ENCODE measurements at places on chromosomes 2 and 18.

- peaks cover 6% of the 10 kb centered on the region for H3K4me1 ChIP-seq
- DNase-seq: no peak
- no peak overlapping the region for H3K4me3 ChIP-seq
- no peaks in the 10 kb centered on the region for H3K36me3 ChIP-seq
- H3K27ac ChIP-seq: no peak overlapping the region
Measured at GRCh38 chr2:166373951-166374350, 1.8 kb downstream of the SCN9A start.

DNA sequence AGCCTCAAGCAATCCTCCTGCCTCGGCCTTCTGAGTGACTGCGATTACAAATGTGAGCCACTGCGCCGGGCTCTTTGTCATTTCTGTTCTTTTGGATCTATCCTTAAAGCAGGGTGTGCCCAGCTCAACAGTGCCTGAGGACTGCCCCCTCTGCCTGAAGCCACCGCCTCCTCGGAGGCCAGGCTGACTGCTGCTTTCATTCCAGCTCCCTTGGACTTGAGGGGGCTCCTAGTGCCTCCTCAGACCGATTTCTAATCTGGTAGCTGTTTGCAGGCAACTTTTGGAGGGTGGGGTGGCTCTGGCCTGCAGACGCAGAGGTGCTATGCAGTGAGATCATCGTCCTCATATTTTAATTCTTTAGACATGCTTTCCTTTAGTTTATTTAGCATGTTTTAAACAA lies 35.9 kb upstream of the KLF11 start:
- peaks cover 33% of the 10 kb centered on the region for H3K4me1 ChIP-seq
- no peak for DNase-seq
- H3K27ac ChIP-seq: peak overlapping the region; percentile 74
- no peaks in the 10 kb centered on the region for H3K27me3 ChIP-seq
- no peak overlapping the region for H3K4me3 ChIP-seq
- H3K36me3 ChIP-seq: no peaks in the 10 kb centered on the region

GRCh38 chr2:88627055-88627855 lies at the start of gene EIF2AK3:
Gene EIF2AK3 (minus strand): TSS chr2:88627464. CDS start chr2:88627274, 190 bp downstream.
- H3K27me3 ChIP-seq: no peaks in the 10 kb centered on the region
- H3K36me3 ChIP-seq: no peaks in the 10 kb centered on the region
- H3K27ac ChIP-seq: peak within 1 kb of the TSS; percentile 98
- H3K4me1 ChIP-seq: peaks cover 10% of the 10 kb centered on the region
- peak; percentile 99 for DNase-seq

DNA sequence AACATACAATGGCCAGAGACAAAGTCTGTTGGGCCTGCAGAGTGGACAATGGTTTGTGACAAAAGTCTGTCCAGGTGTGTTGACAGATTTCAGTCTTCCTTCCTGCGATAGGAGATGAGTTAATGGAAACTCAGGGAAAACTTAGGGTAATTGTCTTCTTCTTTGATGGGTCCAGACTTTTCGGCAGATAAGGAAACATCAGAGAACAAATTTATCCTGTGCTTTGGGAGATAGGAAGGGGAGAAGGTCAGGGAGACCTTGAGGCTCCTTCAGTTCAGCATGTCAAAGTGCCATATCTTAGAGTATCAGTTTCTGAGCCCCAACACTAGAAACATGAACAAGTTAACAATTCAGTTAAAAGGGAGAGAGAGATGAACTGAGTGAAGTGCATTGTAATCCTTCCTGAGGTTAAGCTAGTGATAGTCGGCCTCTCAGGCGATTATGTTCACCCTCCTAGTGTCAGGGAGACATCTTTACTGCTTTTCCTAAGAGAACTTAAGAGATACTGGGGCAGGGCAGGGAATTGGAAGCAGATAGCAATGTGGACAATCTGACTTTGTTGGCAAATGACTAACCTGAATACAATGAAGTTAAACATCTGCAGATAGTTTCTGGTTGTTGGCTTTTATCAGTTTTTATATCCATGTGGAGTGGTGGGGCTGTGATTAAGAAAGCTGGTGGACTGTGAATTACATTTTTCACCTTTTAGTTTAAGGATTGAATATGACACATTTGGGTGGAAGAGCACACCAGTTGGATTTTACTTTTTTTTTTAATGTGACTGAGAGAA lies 248.8 kb upstream of the FN1 start:
- DNase-seq: no peak
- no peaks in the 10 kb centered on the region for H3K36me3 ChIP-seq
- no peaks in the 10 kb centered on the region for H3K4me1 ChIP-seq
- no peak overlapping the region for H3K4me3 ChIP-seq

DNA sequence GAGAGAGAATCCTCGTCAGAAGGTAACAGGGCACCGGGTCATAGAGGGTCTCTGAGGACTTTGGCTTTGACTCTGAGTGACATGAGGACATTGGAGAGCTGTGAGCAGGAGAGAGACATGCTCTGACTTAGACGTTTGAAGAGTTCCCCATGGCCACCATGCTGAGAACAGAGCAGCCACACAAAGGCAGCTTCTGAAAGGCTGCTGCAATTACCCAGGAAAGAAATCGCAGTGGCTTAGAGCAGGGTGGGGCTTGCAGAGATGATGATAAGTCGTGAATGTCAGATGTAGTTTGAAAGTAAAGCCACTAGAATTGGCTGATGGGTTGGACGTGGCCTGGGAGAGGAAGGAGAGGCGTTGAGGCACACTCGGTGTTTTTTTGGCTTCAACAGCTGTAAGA lies 79.0 kb downstream of the ZCCHC2 start:
- H3K4me1 ChIP-seq: no peaks in the 10 kb centered on the region
- no peaks in the 10 kb centered on the region for H3K36me3 ChIP-seq
- DNase-seq: no peak

DNA sequence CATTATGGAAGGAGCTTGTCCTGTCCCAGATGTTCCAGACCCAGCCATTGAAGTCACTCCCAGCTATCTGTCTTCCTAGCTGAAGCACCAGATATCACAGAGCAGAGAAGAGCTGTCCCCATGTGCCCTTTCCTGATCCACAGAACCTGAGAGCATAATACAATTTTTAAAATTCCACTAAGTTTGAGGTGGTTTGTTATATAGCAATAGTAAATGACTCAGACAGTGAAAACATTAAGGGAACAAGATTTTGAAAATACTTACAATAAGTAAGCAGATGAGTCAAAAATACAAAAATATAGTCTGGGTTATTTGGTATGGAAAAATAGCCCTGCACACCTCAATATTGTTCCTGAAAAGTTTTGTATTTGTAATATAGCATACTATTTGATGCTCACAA lies 85.8 kb upstream of the GLS start:
- H3K36me3 ChIP-seq: no peaks in the 10 kb centered on the region
- no peak overlapping the region for H3K27ac ChIP-seq
- DNase-seq: no peak
- no peaks in the 10 kb centered on the region for H3K27me3 ChIP-seq
- no peak overlapping the region for H3K4me3 ChIP-seq

DNA sequence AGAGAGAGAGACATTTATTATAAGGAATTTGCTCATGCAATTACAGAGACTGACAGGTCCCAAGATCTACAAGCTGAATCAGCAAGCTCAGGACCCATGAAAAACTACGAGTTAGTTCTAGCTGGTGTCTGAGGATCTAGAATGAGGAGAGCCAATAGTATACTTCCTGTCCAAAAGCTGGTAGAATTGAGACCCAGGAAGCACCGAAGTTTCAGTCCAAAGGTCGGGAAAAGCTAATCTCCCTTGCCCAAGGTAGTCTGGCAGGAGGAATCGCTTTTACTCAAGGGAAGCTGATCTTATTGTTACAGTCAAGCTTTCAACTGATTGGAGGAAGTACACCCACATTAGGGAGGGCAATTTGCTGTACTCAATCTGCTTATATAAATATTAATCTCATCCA lies 389.6 kb downstream of the ADCYAP1 start:
- no peaks in the 10 kb centered on the region for H3K27me3 ChIP-seq
- H3K4me3 ChIP-seq: no peak overlapping the region
- no peaks in the 10 kb centered on the region for H3K36me3 ChIP-seq
- H3K27ac ChIP-seq: no peak overlapping the region
- DNase-seq: peak; percentile 72
- no peaks in the 10 kb centered on the region for H3K4me1 ChIP-seq

DNA sequence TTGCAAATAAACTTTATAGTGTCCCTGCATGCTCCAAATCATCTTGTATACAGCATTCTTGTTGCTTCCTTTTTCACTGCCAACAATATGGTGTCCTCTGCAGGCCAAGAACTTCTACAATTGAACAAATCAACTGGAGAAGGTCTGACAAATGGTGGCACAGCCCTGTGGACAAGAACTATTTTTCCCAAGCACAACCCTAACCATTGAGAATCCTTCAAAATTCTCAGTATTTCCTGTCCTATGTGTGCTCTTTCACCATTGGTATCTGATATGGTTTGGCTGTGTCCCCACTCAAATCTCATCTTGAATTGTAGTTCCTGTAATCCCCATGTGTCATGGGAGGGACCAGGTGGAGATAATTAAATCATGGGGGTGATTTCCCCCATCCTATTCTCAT lies 865.1 kb upstream of the ACVR2A start:
- no peak overlapping the region for H3K4me3 ChIP-seq
- DNase-seq: no peak
- H3K27ac ChIP-seq: no peak overlapping the region
- H3K36me3 ChIP-seq: no peaks in the 10 kb centered on the region
- no peaks in the 10 kb centered on the region for H3K27me3 ChIP-seq

- no peaks in the 10 kb centered on the region for H3K4me1 ChIP-seq
- no peaks in the 10 kb centered on the region for H3K27me3 ChIP-seq
- H3K36me3 ChIP-seq: peaks cover 3% of the 10 kb centered on the region
Measured at GRCh38 chr2:203242518-203242917, 3.7 kb downstream of the CYP20A1 start.

DNA sequence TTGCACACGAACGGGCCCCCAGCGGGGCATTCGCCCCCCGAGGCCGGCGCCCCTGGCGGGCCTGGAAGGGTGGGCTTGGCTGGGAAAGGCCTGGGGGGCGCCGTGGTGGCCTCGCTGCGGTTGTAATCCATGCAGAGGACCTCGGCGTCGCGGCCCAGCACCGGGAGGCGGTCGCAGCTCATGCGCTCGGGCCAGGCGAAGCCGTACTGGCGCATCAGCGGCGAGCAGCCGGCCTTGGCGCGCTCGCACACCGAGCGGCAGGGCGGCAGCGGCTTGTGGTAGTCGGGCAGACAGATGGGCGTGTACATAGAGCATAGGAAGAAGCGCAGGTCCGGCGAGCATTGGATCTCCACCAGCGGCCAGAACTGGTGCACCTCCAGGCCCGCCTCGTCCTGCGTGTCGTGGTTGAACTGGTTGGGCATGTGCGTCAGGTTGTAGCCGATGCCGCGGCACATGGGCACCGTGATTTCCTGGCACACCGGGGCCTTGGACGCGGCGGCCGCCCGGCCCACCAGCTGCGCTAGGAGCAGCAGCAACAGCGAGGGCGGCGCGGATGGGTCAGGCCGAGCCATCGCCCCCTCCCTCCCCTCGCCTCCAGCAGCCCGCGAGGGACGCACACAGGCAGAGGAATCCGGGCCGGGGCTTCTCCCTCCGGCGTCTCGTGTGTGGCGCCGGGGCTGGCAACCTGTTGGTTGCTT lies 1.4 kb downstream of the FZD5 start:
- H3K4me3 ChIP-seq: peak overlapping the region; percentile 53
- DNase-seq: peak; percentile 56
- H3K36me3 ChIP-seq: peaks cover 7% of the 10 kb centered on the region
- peak overlapping the region; percentile 83 for H3K27ac ChIP-seq
- peaks cover 47% of the 10 kb centered on the region for H3K4me1 ChIP-seq

DNA sequence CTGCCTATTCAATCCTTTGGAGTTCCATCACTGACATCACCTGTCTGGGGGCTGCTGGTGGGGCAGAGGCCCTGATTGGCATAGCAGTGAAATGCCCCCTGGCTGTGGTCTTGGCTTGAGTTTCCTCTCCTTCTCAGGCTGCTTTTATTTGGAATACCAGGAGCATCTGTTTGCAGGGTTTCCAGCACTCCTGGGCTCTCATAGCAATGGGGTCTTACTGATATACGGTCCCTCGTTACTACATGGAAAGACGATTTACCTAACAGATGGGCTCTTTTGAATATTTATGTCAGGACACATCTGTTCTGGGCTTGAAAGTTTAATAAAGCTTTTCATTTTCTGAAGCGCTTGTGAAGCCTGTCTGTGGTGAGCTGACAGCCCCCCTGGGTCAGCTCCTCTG lies 230.3 kb downstream of the SLC4A3 start:
- H3K27me3 ChIP-seq: no peaks in the 10 kb centered on the region
- H3K4me1 ChIP-seq: no peaks in the 10 kb centered on the region
- H3K36me3 ChIP-seq: no peaks in the 10 kb centered on the region

DNA sequence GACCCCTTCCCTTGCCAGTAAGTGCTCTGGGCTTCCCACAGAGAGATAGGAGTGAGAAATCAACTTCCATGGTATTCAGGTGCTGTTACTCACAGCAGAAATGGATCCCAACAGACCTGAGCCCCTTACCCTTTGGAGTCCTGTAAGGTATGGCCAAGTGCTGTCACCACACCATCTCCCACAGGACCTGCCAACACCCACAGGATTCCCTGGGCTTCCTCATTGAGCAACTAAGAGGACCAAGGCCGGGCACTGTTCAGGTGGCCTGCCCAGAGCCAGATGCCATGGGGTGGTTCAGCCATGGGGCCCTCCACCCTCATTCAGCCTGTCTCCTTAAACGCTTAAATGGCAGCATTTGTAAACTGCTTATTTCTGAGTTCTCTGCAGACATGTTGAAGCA lies 166.2 kb downstream of the TRIM43 start:
- H3K27me3 ChIP-seq: no peaks in the 10 kb centered on the region
- H3K27ac ChIP-seq: no peak overlapping the region
- DNase-seq: no peak
- no peak overlapping the region for H3K4me3 ChIP-seq
- no peaks in the 10 kb centered on the region for H3K4me1 ChIP-seq

GRCh38 chr2:231515603-231516002 lies 14.6 kb downstream of the NMUR1 start:
- no peaks in the 10 kb centered on the region for H3K27me3 ChIP-seq
- no peak overlapping the region for H3K27ac ChIP-seq
- H3K4me1 ChIP-seq: peaks cover 21% of the 10 kb centered on the region
- no peaks in the 10 kb centered on the region for H3K36me3 ChIP-seq

GRCh38 chr2:37555457-37555856 lies 116.0 kb downstream of the CDC42EP3 start:
- no peak for DNase-seq
- no peak overlapping the region for H3K27ac ChIP-seq
- H3K4me3 ChIP-seq: no peak overlapping the region
- H3K27me3 ChIP-seq: no peaks in the 10 kb centered on the region

DNA sequence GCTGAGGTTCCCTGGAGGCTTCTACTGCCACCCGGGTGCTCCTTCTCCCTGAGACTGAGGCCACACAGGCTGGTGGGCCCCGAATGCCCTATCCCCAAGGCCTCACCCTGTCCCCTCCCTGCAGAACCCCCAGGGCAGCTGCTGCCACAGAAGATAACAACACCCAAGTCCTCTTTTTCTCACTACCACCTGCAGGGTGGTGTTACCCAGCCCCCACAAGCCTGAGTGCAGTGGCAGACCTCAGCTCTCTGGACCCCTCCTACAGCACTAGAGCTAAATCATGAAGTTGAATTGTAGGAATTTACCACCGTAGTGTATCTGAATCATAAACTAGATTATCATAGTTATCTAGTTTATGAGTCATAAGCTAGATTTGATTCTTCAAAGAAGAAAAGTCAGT lies 7.3 kb upstream of the CENPA start:
- no peak for DNase-seq
- H3K36me3 ChIP-seq: no peaks in the 10 kb centered on the region
- no peak overlapping the region for H3K4me3 ChIP-seq
- no peak overlapping the region for H3K27ac ChIP-seq
